NCI-H1436 treated with DMSO at 0.1 percent for 48 hours (cell line): ENCODE measurements at places on chromosomes 16 and 17.

GRCh38 chr17:49966767-49967166, 2.2 kb upstream of the DLX4 start:
- DNase-seq = no peak

DNA sequence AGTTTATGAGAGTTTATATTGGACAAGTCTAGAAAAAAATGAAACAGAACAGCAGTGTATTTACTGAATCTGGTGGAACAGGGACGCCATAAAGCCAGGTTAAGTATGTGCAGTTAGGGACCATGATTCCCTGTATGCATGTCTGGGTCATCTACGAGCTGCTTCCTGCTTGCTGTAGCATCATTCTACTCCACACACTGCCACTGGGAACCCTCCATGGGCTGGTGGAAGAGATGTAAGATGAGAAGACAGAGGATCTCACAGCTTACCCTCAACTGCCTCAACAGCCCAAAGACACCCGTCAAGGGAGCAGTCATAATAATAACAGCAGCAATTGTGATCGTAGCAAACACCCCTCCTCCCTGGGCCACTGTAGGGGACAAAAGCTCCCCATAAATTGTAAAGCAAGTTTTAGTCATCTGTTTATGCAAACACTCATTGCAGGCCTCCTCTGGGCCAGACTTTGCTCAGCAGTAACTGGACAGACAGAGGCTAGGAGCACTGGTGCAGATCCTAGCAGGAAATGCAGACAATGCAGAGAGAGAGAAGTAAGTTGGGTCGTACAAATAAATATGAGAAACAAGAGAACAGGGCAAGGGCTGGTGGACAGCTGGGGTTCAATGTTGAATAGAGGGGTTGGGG, 188.0 kb downstream of the SOX9 start:
- DNase-seq = no peak

GRCh38 chr17:77829843-77830799, 128.4 kb upstream of the TNRC6C start:
- DNase-seq = no peak

DNA sequence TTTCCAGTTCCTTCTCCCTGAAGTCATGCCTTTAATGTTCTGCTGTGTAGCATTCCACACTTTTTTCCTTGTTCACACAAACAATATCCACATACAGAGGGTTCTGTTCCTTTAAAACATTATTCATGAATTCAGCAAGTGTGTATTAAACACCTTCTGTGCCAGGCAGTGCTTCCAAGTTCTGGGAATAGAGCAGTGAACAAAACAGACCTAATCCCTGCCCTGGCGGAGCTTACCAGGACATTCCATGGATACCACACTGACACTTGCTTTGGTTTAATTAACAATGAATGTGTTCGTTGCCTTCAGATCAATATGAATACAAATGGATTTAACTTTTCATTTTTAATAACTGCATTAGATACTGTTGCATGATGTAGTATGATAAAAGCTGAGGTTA, 57.9 kb upstream of the CLEC19A start:
- no peak for DNase-seq

DNA sequence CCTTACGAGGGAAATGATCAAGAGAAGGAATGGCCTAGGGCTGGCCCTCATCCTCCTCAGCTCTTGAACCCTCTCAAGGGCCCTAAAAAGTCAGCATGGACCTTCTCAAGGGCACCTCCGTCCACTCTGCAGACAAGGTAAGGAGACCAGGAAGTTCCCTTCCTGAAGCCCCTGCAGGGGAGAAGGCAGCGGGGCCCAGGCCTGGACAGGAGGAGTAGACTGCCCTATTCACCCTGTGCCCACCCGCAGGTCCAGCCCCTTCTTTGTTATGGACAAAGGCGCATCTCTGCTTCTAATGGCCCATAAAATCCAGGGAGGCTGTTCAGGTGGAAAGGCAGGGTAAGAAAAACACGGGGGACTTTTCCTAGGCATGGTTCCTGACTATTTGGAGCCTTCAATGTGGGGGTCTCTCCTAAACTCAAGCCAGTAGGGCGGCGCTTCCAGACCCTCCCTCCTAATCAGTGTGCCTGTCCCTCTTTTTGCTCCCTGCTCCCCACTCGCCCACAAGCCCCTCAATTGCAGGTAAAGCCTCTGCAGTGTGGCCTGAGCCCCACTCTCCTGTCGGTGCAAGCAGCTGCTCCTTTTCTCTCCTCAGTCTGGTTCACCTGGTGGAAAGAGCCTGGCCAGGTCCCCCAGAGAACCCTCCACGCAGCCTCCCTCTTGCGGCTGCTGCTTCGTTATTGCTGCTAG, 28.2 kb downstream of the AXIN2 start:
- no peak for DNase-seq

GRCh38 chr16:69064124-69064763, 41.2 kb upstream of the HAS3 start:
- no peak for DNase-seq
